ENCODE measurements at places on chromosomes 12 and 14.

DNA sequence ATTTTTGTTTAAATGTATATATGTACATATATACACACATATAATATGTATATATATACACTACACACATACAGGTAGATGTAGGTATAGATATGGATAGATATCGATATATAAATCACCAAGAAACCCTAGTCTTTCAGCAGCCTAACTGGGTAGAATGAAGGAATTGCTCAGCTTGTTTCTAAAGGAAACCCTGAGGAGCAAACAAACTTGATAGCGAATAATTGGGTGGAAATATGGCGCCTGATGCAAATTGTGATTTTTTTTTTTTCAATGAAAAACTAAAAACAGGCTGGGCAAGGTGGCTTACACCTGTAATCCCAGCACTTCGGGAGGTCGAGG is 254 bp upstream of the CCDC177 start:
- no peak for DNase-seq

DNA sequence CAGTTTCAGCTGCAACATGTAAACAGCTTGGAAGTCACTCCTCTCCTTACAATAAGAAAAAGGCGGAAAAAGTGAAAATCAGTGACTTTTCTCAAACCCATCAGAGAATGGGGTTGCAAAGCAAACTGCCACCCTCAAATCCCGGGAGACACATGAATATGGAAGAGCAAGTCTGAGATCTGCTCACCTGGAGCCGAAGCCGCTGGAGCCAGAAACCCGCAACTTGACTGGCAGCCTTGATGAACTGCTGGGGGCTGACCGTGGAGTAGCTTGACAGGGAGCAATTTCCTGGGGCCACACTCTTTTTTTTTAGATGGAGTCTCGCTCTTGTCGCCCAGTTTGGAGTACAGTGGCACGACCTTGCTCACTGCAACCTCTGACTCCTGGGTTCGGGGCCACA is 208.2 kb downstream of the KIF26A start:
- no peak for DNase-seq

- DNase-seq: peak; percentile 10
These were observed 1.1 kb downstream of the ARHGAP5 start for GRCh38 chr14:32078023-32078857.

DNA sequence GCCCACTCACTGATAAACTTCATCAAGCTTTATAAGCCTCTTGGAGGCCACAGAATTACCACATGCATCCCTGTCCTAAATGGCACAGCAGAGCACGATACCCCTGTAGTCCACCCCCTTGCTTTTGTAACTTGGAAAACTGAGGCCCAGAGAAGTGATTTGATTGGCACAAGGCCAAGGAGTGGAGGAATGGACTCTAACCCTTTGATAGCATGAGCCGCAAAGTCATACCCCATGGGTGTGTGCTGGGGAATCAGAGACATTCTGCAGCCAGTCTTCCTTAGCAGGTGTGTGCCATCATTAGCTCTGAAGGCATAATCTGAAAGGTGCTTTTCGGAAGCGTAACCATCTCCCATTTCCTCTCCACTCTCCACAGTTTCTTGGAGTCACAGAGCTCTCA is 28.5 kb upstream of the PWP1 start:
- DNase-seq: no peak

DNA sequence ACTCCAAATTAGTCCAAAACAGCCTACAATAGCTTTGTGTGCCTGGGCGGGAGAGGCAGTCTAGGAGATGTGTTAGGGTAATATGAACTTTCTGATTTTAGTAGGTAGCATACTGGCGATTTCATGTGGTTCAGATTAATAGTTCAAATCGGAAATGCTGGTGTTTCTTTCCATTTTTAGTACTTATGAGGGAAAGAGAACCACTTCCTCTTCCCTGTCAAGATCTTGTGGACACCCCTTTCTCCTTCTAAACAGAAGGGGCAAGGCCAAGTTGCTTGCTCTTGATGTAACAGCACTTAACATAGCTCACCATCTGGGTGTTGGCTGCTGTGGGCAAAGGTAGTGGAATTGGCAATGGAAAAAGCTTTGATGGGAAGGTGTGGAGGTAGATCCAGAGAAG is 32.2 kb upstream of the IGF1 start:
- no peak for DNase-seq

DNA sequence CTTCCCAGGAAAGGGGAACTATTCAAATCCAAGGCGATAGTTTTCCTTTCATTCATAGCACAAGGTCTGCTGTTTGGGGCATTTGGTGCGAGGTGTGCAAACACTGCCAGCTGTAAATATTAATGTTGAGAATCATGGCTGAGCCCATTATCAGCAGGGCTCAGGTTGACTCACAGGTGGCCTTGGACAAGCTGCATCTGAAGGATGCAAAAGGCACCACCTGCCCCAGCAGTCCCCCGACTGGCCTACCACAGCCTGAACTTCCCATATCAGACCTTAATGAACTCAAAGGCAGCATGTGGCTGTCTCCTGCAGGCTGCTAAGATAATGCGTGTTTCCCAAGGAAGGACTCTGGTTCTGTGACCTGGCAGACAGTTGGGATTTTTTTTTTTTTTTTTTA is 93.3 kb upstream of the MAP1LC3B2 start:
- no peak for DNase-seq

DNA sequence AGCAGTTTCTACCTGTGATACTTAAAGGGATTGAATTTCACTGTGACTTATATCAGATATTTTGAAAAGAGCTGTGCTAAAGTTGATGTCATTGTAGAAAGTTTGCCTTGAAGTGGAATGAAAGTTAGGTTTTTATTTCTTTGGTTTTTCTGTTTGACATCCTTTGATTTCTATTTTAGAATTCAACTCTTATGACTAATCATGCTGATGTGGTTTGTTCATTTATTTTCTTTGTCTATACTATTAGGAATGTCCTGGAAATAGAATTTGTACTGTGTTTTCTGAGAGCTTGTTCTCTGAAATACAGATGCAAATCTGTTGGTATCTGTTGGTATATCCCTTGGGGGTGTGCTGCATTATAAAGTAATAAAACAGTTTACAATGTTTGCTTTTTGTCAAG is 3.3 kb downstream of the CNOT2 start:
- no peak for DNase-seq

DNA sequence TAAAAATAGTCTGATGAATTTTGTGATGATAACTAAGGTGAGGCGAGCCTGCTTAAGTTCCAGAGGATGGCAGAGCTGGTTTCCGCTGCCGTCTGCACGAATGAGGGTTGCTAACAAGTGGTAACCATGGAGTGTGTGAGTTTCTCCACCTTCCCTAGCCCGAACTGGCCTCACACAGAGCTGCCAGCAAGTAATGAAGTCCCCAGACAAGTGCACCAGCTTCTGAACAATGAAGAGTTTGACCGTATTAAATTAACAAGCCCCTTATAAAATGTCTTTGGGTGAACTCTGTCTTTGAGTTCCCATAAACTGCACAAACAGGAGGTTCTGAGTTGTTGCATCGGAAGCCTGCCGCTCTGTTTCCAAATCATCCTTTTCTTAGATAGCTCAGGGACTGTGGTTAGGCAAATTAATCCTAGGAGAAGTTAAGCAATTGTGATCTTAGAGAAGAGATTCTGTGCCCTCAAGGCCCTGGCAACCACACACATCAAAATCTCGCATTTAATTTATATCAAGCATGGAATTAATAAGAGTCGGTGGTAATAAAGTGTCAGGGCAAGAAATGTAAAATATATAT is 274.1 kb upstream of the DAAM1 start:
- no peak for DNase-seq

DNA sequence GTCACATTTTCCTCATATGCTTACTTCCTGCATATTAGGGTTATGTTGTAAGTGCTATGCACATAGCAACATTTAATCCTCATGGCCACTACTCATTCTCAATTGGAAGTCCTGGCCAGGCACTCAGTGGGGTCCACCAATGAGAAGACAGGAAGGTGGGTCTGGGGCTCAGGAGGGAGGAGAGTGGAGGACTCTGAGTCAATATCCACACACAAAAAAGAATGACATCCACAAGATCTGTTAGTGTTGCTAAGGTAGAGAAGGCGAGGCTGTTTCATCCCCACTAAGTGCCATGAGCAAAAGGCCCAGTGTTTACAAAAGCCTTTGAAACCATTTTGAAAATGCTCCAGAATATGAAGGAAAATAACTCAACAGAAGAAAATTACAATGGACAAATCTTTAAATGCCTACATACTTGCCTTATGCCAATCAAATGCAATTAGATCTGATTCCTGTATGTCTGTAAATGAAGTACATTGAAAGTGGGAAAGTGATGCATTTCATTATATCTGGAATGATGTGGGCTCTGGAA is 53.9 kb downstream of the EID3 start:
- no peak for DNase-seq

DNA sequence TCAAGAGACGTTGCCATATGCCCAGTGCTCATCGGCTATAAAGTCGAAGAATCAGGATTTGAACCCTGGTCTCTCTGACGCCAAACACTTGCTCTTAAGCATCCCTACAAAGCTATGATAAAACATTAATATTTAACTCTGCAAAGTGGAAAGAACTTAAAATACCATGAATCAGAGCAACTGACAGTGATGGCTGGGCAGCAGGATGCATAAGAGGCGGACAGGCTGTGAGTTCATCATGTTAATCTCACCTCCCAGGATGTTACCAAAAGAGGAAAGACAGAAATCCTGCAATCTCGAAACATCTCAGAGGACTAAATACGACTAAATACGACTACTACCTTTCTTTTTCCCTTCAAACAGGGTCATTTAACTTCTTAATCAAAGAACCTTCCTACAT is 5.8 kb downstream of the DICER1 start:
- no peak for DNase-seq

- no peak for DNase-seq
These were observed 177.3 kb upstream of the PLXNC1 start for GRCh38 chr12:93970900-93971688.

DNA sequence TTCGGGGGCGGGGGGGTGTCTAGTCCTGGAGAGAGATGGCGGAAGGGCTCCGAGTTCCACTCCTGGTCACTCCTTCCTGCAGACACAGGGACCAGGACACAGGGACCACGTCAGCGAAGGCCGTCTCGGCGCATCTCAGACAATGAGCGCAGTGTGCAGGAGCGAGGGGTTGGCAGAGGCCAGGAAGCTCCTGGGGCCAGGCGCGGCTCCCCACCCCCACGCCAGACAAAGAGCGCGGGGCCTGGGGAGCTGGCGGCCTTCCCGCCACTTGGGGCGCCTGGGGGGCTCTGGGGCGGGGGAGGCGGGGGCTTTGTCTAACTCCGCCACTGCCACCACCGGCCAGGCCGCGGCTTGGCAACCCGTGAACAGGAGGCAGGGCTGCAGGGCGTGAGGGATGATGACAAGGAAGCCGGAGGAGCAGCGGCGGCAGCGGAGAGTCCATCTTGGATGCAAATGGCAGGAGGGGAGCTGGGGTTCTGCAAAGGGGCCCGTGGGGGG is 2.2 kb downstream of the CDK2AP1 start:
- DNase-seq: no peak

DNA sequence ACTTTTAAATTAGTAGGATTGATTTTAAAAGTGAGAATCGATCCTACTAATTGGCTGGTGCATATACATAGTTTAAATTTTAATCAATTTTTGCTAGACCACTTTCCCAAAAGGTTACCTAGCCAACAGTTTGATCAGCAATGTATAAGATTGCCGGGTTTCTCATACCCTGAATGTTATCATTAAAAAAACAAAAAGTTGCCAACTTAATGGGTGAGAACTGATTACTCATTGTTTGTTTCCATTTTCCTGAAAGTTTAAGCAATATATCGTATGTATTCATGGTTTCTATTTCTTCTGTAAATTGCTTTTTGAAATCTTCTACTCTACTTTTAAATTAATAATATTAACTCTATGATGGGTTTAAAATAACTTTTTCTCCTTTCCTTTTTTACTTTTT is 4.4 kb upstream of the MYBPC1 start:
- no peak for DNase-seq

- DNase-seq: no peak
These were observed 122.1 kb downstream of the CPNE8 start for GRCh38 chr12:38783304-38783703.

- no peak for DNase-seq
These were observed 10.1 kb upstream of the JDP2 start for GRCh38 chr14:75417674-75418073.

GRCh38 chr12:94575645-94576403 is 74.5 kb downstream of the TMCC3 start:
- no peak for DNase-seq

DNA sequence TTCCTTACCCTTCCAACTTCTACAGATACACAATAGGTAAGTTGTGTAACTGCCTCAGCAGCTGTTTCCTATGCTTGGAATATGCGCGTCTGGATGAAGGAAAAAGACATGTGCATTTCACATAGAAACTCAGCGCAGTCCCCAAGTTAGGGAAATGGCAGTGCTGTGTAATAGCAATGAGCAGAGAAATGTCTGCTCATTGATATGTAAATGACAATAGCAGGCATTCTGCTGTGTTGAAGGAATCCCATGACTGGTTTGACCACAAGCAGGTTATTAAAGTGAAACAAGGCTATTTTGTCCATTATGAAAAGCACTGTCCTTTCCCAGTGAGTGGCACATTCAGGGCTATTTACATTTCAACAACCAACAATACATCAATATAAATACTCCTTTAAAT is 106.6 kb downstream of the BTG1 start:
- DNase-seq: no peak

GRCh38 chr12:124608450-124608870 is 41.0 kb upstream of the NCOR2 start:
- DNase-seq: no peak

DNA sequence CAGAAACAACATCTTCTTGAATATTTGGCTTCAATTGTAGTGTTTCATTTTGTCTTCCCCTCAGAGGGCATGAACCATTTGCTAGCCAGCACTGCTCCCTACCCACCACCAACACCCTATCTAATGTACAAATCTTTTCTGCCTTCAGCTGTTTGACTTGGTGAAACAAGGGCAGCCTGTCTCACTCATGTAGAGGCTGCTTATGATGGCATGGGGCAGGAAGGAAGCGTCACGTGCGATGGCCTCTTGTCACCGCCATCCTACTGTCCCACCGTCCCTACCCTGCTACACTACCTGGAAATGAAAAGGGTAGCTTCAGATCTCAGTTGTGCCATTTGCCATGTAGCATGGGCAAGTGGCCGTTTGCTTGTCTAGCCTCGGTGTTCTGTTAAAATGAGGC is 29.9 kb upstream of the LRTM2 start:
- DNase-seq: no peak

DNA sequence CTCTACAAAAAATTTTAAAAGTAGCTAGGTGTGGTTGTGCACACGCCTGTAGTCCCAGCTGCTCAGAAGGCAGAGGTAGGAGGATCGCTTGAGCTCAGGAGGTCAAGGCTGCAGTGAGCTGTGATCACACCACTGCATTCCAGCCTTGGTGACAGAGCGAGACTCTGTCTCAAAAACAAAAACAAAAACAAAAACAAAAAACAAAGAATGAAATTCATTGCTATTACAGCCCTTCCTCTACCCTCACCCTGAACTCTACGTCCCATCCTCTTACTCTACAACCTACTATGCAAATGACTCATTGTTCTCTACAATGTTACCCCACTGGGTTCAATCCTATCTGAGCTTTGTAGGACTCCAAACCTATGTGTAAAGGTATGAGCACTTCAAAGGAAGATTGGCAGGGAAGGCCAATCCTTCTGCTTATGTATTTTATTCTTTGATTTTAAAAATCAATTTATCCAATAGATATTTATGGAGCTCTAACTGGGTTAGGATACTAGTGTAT is 39.3 kb downstream of the NINJ2 start:
- DNase-seq: no peak
